MCF 10A (cell line): ENCODE measurements at places on chromosomes 13 and 19. TPM values are rescaled to one million over a fixed set of nuclear protein-coding genes. Genes with fewer than 3 reads are reported as not detected.

GIPC3 gene
- not detected in 2 replicates for total RNA-seq

CYP2F1 gene
- total RNA-seq, result not detected in 2 replicates

PSG2 gene
- not detected in 2 replicates for total RNA-seq

DNAAF3 gene
- total RNA-seq, result 3.9 and 4.9 TPM in 2 replicates
